ENCODE measurements at places on chromosomes 11 and 22. TPM values are rescaled to one million over a fixed set of nuclear protein-coding genes. Genes with fewer than 3 reads are reported as not detected.

The RFPL2 gene
- total RNA-seq: 0.32 TPM

The OR4C5 gene
- not detected for total RNA-seq

The DKK3 gene
- total RNA-seq: 223 TPM

The OR8H2 gene
- not detected for total RNA-seq

The OLFML1 gene
- 2.9 TPM for total RNA-seq

The HORMAD2 gene
- not detected for total RNA-seq

The CCT8L2 gene
- not detected for total RNA-seq

The MB gene
- total RNA-seq: not detected

The NNMT gene
- 588 TPM for total RNA-seq

The PRODH gene
- not detected for total RNA-seq

The MFRP gene
- total RNA-seq: 0.15 TPM

The PGA3 gene
- not detected for total RNA-seq

The C11orf97 gene
- total RNA-seq: not detected

The SAA2 gene
- not detected for total RNA-seq

The CD3E gene
- total RNA-seq: not detected

The JAML gene
- total RNA-seq: 1.2 TPM

The NELL1 gene
- total RNA-seq: not detected

The OR8A1 gene
- not detected for total RNA-seq

The FGF19 gene
- total RNA-seq: not detected

The OR5M10 gene
- total RNA-seq: not detected
